ENCODE measurements at places on chromosomes 1 and 21. TPM values are rescaled to one million over a fixed set of nuclear protein-coding genes. Genes with fewer than 3 reads are reported as not detected.

Gene NCSTN
- total RNA-seq, result 64.8 TPM

Gene FRRS1
- total RNA-seq, result 1.3 TPM

Gene ARPC5
- 37.0 TPM for total RNA-seq

Gene PRMT6
- total RNA-seq, result 12.2 TPM

Gene ERRFI1
- 30.2 TPM for total RNA-seq

Gene PLA2G2D
- total RNA-seq, result not detected

Gene TEX38
- not detected for total RNA-seq

Gene ANKRD65
- 18.7 TPM for total RNA-seq

Gene ST6GALNAC5
- total RNA-seq, result 31.0 TPM

Gene SLC2A5
- 40.1 TPM for total RNA-seq

Gene C1QTNF12
- 4.1 TPM for total RNA-seq

Gene LHX8
- not detected for total RNA-seq

Gene NMNAT2
- 135 TPM for total RNA-seq

Gene ZNF648
- total RNA-seq, result 0.73 TPM

Gene OR2M2
- 1.7 TPM for total RNA-seq

Gene C1orf115
- total RNA-seq, result 72.7 TPM

Gene ETV3L
- total RNA-seq, result not detected

Gene APOBEC4
- not detected for total RNA-seq

Gene KCND3
- total RNA-seq, result 71.9 TPM

All from dorsolateral prefrontal cortex (tissue), 122 donors.